GM12865 (cell line): ENCODE measurements at places on chromosomes 1 and 21.
A peak's percentile ranks its signal among the peaks of the same experiment; 100 is the strongest.

DNA sequence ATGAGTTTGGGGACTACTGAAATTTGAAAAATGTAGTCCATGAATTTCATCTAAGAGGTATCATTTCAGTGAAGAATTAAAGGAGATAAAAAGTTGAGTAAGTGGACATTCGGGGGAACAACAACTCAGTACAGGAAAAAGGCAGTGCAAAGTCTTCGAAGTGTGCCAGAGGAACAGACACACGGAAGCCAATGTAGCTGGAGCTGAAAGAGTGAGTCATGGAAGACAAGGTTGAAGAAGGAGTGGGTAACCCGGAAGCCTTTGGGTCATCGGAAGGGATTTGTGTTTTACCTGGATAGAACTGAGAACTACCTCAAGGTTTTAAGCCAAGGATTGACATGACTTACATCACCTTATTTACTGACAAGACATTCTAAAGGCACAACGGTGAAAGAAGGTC lies 733.4 kb downstream of the NCAM2 start:
- DNase-seq = no peak

GRCh38 chr1:243658594-243659105 lies 191.4 kb downstream of the AKT3 start:
- DNase-seq = no peak

GRCh38 chr1:182845379-182845778 lies 6.2 kb downstream of the DHX9 start:
- DNase-seq = no peak

DNA sequence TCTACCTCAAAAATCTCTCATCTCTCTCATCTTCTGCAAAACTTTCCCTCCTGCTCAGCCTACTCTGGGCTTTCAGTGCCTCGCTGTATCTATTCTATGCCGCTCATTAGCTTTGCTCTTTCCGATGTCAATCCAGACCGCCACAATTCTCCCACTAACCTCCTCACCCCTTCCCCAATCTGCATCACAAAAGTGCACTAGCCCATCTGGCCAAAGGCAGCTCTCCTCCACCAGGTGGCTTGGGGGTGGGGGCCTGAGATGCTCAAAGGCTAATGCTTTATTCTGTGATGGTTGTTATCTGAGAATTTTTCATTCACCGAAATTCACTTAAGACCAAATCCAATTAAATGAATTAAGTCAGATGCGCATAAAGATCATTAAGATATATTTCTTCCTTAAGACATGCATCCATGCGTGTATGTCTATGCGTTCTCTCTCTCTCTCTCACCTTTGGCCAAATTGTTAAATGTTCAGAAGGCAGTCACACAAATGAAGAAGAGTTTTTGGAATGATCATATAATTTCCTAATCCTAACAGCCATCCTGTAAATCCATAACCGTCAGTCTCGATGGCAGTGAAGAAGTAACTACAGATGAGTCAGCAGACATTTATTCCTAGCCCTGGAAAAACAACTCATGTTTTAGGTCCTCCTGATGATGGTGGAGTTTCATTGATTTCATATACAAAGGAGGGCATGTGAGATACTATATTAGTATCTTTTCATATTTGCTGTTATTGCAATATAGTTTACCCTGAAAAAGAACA lies 111.3 kb downstream of the C1orf21 start:
- DNase-seq = no peak

- no peak for DNase-seq
Measured at GRCh38 chr21:25862112-25862511, 127.3 kb downstream of the GABPA start.

DNA sequence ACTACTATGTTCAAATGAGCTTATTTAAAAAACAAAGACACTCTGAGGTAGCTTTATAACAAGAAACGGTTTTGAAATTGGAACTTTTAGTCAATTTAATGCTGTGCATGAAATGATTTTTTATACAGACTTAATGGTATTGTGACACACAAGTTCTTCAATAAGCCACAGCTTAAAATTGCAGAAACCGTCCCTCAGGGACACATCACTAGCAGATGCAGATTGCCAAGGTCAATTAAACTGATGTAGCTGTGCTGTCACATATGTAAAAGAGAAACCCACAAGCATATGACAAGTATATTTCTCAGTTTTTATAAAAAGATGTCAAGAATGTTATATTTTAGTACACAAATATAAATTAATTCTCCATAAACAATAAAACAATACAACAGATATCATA lies 366.9 kb downstream of the DPYD start:
- no peak for DNase-seq

GRCh38 chr1:66349242-66349641 lies 184.7 kb upstream of the SGIP1 start:
- no peak for DNase-seq

- DNase-seq = no peak
Measured at GRCh38 chr1:234564035-234565029, 45.6 kb downstream of the IRF2BP2 start.

- DNase-seq = no peak
Measured at GRCh38 chr1:177783051-177783450, 186.8 kb downstream of the SEC16B start.

DNA sequence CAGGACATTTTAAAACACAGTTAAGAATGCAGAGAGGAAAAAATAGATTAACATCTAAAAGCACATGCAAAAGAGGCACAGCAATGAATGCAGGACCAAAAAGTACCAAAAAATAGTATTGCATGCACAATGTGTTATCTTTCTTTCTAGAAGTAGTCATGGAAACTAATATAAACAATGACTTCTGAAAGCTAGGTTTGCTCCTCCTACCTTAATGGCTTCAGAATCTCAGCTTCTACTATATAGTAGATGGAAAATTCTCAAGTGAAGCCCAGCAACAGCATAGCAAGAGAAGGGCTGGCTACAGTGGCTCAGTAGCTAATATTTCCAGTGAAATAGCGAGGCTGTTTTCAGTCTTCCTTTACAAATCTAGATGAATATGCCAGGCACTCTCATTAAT lies 125.1 kb downstream of the CRB1 start:
- DNase-seq = no peak

GRCh38 chr1:50853325-50853724 lies 106.7 kb downstream of the FAF1 start:
- no peak for DNase-seq

- DNase-seq = no peak
Measured at GRCh38 chr1:34474566-34474965, 280.3 kb upstream of the GJB5 start.

DNA sequence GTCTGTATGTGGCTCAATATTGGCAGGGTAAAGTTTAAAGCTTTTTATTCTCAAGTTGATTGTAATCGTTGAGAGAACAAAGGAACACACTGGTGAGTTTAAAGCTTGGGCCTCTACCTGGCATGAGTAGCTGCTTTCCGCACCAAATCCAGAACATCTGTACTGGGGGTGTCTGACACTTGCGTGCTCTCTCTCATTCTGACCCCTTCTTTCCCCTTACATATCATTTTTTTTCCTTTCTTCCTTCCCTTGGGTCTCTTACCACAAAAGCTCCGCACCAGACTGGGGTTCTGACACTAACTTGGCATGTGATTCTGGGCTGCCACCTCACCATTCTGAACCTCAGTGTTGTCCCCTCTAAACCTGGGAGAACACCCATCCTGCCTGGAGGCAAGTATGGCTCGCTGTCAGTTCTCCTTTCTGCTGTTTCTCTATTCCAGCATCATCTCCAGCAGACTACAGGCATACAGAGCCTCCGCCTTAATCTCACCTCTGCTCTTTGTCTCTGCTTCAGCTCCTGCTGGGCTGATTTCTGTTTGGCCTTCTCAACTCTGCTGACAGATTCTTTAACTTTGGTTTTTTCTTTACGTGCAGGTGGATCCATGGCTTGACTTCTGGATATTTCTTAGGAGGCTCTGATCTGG lies 859 bp upstream of the ERMAP start:
- peak; percentile 11 for DNase-seq

DNA sequence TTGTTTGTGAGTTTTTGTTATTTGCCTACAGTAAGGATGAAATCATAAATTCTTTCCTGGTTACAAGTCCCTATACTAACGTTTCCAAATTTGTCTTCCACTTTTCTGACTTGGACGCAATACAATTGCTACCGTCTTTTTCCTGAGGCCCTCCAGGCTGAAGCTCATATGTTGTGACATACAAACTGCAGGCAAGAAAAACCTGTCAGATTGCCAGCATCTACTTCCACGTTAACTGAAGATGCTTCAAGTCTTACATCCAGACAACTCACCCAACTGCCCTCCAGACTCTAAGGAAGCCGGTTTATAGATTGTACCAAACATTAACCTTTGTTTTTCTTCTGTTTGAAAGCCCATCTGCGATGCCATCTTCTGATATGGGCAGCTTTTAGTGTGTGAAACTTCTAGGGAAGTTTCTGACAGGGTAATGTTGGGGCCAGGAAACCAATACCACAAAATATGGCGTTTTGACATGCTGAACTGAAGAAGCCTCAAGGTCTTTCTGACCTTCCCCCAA lies 21.4 kb upstream of the RNF11 start:
- peak; percentile 49 for DNase-seq

- no peak for DNase-seq
Measured at GRCh38 chr1:5447503-5447960, 544.7 kb downstream of the NPHP4 start.

GRCh38 chr1:966135-966703 lies at the start of gene PLEKHN1:
PLEKHN1 (plus strand) TSS chr1:966482; CDS start chr1:966532, 50 bp downstream.
- DNase-seq = no peak

GRCh38 chr1:89808441-89809117 lies 12.3 kb upstream of the LRRC8D start:
- DNase-seq = no peak

DNA sequence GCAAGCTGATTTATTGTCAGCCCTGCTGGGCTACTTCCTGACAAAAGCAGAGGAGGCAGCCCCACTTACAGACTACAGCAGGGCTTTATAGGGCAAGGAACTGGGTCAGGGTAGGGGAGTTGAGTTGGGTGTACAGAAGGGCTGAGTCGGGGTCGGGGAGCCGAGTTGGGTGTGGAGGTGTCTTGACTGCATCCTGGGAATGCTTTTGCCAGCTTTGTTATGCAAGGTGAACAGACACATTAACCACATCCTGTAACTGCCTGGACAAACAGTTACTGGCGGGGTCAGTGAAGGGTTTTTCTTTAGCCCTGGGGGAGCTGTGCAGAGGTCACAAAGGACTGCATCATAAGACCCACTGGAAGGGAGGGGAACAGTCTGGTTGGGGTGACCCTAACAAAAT lies 39.1 kb upstream of the GBP5 start:
- peak; percentile 14 for DNase-seq

DNA sequence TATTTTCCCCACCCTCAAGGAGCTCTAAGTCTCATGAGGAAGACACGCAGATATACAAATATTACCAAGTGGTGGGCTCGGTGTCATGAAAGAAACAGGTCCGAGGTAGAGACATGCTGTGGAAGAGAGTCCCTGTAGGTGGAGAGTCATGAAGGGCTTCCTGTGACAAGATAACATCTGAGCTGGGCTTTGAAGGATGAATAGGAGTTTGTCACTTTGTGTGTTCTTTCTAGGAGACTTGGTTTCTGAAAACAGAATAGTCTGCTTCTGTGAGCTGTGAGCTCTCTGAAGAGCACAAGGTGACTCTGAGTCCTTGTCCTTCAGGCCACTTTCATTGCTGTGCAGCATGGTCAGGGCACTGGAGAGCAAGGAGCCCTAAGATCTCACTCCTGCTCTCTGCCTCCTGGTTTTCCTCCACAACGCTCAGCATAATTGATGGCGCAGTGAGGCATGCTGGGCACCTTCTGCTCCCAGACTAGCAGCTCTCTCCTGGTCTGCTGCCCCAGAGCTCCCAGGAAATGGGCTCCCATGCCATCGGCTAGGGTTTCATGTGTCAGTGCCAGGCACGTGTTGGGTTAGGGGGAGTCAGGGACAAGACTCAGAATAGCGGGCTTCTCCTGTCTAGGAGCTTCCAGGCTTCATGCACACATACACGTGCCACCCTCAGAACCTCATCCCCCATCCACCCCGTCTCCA lies 209.9 kb upstream of the CSF3R start:
- no peak for DNase-seq

GRCh38 chr1:12608311-12608957 lies 9.6 kb downstream of the DHRS3 start:
- no peak for DNase-seq

- DNase-seq = no peak
Measured at GRCh38 chr1:220927442-220927841, 48.2 kb downstream of the HLX start.

DNA sequence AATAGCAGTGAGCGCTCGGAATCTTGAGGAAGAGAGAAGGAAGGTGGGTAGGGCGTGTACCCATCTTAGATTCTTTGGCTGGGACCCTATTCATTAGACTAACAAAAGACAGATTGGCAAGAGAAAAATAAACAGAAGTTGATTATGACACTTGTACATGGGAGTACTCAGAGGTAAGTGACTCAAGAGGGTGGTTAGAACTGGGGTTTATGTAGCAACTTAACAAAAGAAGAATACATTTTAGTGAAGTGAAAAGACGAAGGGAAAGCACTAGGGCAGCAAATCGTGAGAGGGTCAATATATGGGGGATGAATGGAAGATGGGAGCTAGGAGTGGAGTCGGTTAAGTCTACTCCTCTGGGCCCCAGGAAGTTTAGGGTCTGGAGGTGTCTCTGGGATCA lies 25.8 kb upstream of the RCC2 start:
- DNase-seq = no peak

DNA sequence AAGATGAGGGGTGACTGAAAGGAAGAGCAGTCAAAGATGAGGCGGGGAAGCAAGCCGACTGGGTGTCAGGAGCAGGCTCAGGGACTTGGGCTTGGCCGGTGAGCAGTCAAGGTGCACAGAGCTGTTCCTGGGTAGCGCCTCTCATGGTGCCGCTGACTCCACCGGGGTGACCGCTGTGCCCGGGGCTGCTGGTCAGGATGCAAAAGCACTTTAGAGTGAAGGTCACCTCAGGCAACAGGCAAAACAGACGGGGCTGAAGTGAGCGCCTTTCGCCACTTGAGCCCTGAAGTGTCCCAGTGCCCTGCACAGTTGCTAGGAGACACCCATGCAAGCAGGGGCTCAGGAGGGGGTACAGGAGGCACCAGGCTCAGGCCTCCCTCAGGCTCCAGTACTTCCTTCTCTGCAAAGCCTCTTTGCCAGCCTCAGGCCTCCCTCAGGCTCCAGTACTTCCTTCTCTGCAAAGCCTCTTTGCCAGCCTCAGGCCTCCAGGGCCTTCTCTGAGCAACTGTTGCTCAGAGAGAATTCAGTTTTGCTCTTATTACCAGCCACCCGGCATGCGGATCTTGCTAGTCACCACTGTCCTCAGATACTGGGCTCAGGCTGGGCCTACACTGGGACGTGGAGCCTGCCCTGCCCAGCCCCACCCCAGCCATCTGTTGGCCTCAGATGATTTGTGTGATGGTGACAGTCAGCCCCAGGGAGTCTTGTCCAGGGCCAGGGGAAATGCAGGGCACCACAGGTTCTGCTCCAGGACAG lies 99.7 kb upstream of the IRF2BP2 start:
- DNase-seq = no peak

DNA sequence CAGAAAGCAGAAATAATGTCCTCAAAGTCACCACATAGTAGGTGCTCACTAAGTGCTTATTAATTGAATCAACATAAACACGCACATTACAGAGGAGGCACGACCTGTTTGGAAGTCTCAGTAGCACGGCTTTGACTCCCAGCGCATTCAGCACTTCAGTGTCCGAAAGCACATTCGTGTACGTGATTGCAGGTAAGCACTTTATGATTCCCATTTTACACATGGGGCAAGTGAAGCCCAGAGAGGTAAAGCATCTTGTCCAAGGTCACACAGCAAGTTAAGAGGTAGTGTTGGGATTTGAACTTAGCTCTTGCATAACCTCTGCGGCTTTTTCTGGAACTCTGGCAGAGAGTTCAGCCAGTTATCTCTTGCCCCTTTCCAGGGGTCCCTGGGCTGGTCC lies 85.2 kb upstream of the WNT4 start:
- no peak for DNase-seq
